NCI-H2171 treated with DMSO at 0.1 percent for 48 hours (cell line): ENCODE measurements at places on chromosomes 16 and 17.

GRCh38 chr17:79968116-79968515 lies 67.6 kb downstream of the TBC1D16 start:
- DNase-seq = no peak

- DNase-seq = no peak
Observed at GRCh38 chr17:33506889-33507650, 214.0 kb upstream of the ASIC2 start.

DNA sequence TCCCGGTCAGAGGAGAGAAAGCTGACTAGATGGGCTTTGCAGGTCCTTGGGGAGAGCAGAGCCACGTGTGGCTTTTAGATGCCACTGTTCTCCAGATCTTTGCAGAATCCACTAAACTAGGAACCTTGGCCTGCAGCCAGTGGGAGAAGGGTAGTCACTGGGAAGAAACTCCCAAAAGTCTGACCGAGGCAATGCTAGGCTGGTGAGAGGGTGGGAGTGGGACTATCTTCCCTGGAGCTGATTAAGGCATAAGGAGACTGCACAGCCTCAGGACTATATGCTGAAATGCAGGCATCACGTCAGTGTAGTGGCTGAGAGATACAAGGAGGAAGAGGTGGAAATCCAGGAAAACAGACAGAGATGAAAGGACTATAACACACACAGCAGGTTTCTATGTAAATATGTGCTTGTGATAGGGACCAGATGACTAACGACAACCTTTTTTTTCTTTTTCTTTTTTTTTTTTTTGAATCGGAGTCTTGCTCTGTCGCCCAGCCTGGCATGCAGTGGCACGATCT lies 2.2 kb upstream of the GSDMA start:
- no peak for DNase-seq

DNA sequence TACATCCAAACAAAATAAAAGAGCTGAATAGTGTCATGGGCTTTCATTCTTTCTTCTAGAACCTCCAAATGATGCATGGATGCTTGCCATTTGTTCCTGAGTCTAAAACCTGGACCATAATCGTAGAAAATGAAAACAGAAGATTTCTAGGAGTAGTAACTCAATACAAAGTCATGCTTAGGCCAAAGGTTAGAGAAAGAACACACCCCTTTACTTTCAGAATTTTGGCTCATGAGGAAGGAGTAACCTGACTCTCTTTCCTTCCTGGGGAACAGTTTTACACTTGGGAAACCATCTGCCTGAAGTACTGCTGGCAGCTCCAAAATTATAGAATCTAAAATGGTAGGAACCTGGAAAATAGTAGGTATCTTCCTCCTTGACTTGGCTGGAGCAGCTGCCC lies 137.2 kb downstream of the SNX11 start:
- peak; percentile 6 for DNase-seq

DNA sequence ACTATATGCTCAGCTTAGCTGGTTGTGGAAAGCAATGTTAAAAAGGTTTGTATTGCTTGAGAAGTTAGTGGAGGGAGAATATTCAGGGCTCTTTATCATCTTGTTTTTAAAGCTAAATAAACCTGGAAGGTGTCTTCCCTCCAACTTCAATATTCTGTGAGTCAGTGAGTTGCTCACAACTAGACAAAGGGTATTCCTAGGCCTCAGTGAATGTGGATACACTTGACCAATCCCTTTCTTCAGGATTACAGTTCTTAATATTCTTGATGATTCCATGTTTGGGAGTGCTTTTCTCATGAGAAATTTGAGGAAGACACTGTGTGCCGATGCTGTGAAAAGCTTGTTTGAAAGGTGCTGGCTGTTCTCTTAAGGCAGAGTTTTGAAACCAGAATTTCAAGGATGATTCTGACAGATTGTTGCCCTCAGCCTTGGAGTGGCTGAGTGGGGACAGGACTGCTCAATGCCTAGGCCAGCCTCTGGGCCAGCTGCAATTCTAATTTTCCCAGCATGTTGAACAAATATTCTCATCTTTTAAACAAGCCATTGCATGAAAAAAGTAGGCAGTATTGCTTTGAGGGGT lies 30.1 kb downstream of the MAP2K4 start:
- DNase-seq = no peak

DNA sequence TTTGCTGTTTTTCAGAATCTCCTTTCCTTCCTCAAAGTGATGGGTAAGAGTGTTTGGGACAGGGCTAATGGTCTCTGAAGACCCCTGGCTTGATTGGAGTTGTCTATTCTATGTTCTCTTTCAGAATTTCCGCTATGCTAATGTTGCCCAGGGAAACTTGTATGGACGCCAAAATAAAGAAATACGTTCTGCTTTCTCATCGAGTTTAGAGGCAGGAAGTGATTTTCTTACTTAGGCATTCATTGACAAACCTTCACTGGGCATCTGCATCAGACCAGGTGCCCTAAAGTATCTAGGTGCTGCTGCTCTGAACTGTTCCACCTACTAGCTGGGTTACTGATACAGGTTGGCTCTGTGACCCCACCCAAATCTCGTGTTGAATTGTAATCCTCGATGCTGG lies 787.9 kb upstream of the EEF2KMT start:
- no peak for DNase-seq

DNA sequence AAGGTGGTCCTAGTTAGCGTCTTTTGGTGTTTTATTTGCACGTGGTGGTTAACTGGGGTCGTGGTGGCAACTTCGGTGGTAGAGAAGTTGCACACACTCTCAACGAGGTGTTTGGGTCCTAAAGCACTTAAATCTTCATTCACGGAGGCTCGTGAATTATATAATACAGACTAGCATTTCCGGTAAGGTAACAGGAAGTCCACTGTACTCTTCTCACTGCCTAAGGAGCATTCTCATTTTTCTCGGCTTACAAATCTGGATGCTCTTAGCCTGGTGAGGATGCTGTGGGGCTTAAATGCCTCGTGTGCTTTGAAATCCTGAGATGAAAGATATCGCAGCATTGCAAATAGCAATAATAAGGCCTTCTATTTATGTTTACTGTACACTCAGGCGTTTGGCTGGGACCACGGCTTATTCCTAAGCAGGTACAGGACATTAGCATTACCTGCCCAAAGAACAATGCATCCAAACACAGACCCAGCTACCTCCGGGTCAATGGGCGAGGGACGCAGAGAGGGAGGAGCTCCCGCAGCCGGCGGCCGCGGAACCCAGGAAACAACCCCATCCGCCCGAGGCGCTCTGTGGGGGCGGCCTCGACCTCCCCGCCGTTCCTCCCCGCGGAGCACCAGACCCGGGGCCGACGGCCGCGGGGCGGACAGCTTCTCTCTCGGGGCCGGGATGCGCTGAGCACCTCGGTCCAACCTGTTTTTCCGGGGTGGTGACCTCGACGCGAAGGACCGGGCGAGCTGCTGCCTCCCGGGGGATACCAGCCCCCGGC lies 856 bp downstream of the DNAJA2 start:
- DNase-seq = peak; percentile 29

DNA sequence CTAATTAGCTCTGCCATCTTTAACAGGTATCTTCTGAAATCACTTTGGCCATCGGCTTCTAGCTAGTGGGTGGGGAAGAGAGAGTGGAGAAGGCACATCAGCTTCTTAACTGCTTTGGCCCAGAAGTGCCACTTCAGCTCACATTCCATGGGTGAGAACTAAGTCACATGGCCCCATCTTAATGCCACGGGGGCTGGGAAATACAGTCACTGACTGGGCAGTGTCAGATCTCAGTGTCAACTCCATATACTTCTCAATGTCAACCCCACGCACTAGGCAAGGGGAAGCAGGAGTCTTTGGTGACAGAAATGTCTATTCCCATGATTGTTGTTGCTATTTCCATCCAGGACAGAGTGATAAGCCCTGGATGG lies 29.4 kb downstream of the CCR7 start:
- no peak for DNase-seq

DNA sequence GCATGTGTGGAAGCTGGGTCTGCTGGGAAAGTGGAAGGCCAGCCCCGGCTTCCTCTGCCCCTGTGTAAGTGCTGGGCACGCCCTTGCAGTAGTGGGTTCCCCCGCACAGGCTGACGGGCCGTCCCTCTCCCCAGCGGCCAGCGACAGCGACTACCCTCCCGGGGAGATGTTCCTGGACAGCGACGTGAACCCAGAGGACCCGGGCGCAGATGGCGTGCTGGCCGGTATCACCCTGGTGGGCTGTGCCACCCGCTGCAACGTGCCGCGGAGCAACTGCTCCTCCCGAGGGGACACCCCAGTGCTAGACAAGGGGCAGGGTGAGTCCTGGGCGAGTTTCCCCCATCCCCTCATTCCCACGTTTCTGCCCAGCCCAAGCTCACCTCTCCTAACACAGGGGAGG lies 5.5 kb downstream of the NME3 start:
- DNase-seq = no peak

DNA sequence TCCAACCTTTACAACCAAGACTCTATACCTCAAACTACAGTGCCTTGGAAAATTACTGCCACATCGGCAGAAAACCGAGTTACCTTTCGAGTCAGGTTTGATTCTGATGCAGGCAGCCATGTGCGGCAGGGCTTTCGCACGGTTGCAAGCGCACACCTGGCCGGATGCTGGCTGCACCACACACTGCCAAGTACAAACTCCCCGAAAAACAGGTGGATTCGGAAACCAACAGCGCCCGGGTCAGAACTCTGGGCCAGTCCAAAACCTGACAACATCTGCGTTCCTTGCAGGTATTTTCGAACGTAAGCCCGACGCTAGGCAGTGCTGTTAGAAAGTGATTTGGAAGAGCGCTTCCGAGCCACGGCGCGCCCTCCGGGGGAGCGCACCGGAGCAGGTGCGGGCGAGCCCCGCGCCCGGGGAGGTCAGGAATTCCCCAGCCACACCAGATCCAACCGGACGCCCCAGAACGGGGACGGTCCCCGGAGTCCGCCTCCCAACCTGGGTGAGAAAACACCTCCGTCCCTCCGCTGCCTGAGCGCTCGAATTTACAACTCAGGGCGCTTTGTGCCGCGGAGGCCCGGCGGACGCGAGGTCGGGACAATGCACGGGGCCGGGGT lies 1.2 kb downstream of the USP7 start:
- DNase-seq = peak; percentile 11

GRCh38 chr16:88407042-88407420 lies 24.3 kb downstream of the ZNF469 start:
- no peak for DNase-seq

DNA sequence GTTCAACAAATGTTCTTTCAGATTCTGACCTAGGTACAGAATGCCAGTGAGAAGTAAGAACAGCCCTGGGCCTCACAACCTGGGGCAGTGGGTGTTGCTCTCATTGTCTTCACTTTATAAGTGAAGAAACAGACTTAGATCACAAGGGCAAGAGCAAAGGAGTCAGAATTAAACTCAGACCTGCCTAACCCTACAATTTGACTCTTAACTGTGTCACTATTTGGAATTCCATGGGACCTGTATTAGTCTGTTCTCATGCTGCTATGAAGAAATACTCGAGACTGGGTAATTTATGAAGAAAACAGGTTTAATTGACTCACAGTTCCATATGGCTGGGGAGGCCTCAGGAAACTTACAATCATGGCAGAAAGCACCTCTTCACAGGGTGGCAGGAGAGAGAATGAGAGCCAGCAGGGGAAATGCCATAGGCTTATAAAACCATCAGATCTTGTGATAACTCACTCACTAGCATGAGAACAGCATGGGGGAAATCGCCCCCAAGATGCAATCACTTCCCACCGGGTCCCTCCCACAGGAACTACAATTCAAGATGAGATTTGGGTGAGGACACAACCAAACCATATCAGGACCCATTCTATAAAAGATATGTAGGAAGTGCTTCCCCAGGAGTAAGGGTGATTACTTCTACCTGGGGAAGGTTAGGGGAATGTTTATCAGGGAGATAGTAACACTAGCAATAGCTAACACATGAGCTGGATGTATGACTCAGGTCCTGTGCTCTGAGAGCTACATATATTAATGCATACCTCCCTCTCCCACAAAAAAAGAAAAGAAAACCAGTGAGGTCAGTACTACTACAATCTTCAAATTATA lies 270.1 kb downstream of the SOX9 start:
- no peak for DNase-seq

GRCh38 chr17:75856062-75856756 lies 1.1 kb upstream of the WBP2 start:
- DNase-seq = peak; percentile 58

GRCh38 chr16:720447-720989 lies 428 bp upstream of the ANTKMT start:
- DNase-seq = peak; percentile 93

DNA sequence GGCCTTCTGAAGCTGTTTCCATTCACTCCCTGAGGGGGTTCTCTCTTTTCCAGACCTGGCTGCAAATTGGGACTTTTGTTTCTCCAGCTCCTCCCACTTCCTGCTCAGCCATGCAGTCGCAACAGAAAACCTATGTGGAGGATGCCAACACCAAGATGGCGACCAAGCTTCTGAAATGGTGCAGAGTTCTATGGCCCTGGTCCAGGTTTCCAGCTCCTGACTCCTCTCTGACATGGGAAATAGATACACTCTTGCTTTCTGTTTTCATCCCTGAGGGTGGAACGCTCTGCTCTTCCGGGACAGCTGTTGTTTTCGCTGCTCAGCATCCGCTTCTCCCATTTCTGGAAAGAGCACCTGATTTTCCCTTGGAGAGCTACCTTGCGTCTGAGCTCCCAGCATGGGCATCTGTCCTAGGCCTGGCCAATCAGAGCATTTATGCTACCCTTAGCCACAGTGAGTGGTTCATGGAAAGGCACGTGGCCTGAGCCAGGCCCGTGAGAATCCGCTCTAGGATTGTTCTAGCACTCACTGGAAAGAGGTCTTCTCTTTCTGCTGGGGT lies 8.1 kb downstream of the GPRC5B start:
- peak; percentile 80 for DNase-seq

DNA sequence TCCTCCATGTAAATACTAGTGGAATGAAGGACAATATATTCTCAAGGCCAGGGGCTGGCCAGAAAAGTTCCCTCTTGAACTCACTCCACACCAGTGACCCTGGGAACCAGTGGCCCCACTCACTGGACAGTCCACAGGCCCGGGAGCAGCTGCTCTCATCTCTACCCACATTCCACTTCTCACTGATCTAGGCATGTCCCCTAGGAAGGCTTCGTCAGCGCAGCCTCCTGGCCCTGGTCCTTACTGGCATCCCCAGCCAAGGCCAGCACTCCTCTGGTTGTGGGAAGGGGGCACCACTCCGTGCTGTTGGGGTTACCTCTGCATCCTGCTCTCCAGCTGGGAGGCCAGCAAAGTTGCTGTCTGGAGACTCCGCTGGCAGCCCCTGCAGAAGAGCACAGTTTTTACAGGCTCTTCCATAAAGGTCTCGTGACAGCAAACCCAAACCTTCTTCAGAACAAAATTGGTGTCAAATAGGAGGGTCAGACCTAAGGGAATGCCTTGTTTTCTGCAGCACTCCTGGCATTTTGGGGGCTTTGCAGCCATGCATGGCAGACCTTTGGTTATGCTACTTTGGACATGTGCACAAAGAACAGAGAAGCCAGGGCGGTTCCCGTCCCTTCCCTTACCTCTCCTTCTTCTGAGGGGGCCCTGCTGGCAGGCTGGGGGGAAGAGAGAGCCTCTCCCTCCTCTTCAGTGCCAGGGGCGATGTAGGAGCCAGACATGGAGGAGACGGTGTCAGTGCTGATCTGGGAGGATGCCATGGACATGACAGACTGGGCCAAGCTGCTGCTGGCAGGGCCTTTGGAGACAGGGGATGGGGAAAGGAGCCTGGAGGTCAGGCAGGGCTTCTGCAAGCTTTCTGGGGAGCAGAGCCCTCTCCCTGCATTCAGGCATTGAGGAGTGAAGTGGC lies 14.1 kb upstream of the FOXJ1 start:
- no peak for DNase-seq

- DNase-seq = no peak
Observed at GRCh38 chr17:40243761-40244160, 24.7 kb downstream of the WIPF2 start.

- no peak for DNase-seq
Observed at GRCh38 chr17:10211666-10212065, 13.3 kb upstream of the GAS7 start.
